ENCODE measurements at places on chromosomes 2 and 18.

DNA sequence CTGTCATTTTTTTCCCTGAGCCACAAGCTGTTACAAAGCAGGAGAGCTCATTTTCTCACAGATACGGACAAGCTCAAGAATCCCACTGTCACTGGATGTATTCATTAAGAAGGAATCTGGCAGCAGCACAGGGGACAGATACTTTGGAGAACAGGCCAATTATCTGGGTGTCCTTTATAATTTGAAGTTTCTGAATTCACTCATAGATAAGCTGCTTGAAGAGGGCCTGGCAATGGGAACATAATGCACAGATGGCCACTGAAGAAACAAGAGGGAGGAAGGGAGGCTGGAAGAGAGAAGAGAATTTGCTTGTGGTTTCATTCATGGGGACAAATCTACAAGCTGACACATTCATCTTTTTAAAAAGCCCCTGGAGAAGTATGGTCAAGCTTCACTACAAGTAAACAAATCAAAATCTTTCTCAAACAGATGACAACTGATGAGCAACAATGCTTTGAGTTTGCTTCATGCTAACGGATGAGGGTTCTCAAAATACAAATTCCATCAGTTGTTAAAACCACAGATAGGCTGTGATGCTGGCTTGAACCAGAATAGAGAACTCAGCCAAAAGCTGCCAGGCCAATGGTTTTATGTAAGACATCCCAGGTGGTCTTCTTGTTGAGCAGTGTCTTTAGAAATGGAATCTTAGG lies 11.9 kb downstream of the BCL2 start:
- no peak for DNase-seq

- no peak for DNase-seq
Observed at GRCh38 chr18:12819322-12819721, 64.7 kb downstream of the PTPN2 start.

DNA sequence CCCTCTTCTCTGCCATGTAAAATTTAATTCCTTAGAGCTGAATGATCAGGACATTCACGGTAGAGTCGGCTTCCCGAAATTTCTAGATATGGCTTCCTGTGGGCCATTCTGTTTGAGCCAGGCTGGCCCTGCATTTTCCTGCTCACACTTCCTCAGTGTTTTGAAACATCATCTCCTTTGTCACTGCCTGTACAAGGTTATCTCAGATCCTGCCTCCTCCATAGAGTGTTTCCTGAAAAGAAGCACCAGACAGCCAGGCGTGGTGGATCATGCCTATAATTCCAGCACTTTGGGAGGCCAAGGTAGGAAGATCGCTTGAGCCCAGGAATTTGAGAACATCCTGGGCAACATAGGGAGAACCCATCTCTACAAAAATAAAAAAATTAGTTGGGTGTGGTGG lies 43.6 kb downstream of the GRHL1 start:
- DNase-seq, result no peak

- DNase-seq, result peak; percentile 74
Observed at GRCh38 chr2:169272010-169272409, 90.3 kb downstream of the LRP2 start.

GRCh38 chr2:33897741-33898140 lies 298.6 kb upstream of the FAM98A start:
- no peak for DNase-seq

DNA sequence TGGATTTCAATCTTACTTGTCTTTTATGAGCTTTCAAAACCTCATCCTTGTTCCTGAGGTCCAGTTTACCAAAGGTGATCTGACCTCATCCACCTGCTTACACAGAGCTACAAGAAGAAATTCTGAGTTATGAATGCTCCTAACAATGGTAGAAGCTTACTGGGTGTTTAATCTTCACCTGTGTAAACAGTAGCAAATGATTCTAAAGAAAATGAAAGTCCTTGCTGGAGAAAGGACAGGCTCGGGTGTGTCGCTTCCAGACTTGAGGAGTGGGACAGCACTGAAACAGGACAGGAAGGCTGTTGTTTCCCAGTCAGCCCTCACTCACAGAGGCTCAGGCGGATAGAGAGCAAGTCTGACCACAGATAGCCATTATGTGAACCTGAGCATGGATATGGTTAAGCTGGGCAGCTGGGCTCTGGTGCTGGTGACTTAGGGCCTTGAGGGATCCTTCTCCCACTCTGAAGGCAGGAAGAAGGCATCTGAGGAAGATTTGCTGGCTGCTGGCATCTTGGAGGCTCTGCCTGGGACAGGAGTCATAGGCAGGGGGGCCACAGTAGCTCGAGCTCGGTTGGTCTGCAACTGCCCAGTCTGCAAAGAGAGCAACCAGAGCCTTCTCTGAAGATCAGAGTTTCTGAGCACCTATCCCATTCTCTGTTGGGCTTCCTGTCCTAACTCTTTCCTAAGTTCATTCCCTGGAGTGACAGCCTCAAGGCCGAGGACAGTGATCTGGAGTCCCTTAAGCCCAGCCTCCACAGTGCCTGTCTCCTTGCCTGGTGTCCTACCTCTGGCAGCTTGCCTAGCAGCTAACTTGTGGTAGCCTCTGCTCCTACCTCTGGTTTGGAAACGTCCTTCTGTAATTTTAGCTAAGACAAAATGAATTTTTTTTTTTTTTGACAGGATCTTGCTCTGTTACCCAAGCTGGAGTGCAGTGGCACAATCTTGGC lies 4.0 kb downstream of the DOK1 start:
- DNase-seq, result no peak

DNA sequence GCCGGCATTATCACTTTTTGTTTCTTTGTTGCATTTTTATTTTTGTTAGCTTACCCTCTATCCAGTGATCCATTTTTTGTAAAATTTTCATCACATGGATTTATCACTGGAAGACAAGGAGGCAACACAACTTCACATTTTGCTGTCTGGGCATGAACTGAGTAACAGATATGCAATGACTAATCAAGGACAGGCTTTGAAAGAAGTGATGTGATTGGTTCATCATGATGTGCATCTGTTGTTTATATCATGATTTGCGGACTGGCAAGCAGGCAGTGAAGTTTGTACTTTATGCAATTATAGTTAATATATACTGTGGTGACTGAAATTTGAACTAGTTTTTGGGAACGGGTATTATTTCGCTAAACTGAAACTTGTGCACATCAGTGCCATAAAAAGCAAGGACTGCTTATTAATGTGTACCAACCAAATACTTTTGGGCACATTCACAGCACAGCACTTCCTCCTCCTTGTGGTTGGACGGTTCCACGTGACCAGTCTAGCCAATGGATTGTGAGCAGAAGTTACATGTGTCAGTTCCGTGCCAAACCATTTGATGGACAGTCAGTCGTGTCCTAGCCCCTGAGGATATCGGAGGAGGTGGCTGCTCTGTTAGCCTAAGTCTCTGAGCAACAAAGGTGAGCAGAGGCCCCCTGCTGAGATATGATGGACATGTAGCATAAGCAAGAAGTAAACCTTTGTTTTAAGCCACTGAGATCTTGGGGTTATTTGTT lies 201.4 kb upstream of the SIX2 start:
- DNase-seq, result no peak

- no peak for DNase-seq
Observed at GRCh38 chr2:172533687-172534086, 22.2 kb upstream of the PDK1 start.

DNA sequence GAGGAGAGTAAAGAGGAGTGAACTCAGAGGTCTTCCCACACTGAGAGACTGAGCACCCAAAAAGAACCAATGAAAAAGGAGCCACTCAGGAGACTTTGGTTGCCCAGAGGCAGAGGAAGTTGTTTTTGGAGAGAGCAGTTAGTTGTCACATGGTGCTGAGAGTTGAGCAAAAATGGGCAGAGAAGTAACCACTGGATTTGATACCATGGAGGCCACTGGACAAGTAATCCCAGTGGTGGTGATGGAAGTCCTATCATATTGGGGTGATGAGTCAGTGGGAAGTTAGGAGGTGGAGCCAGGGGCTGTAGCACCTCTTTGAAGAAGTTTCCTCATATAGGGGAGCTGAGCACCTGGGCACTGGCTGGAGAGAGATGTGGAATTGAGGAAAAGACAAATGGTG lies 235.8 kb downstream of the TPGS2 start:
- DNase-seq, result no peak

DNA sequence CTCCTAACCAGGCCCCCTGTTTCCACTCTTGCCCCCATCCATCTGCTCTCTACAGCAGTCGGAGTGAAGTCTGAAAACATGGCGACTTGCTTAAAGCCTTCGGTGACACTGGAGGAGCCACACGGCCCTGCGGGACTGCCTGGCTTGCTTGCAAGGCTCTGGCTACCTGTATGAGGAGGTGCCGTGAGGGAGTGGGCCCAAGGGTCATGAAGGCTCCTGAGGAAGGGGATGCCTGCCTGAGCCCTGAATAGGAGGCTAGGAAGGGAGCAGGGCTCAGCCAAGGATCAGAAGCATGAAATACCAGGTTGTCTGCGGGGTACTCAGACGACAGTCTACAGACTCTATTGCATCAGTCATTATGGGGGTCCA lies 75.4 kb downstream of the EMX1 start:
- no peak for DNase-seq

Measured in common myeloid progenitor, CD34-positive (primary cell).